ENCODE measurements at places on chromosomes 2 and 18.

- DNase-seq: no peak
These were observed 14.3 kb downstream of the MALL start for GRCh38 chr2:110101280-110101844.

GRCh38 chr2:225171350-225171749, 129.1 kb upstream of the DOCK10 start:
- DNase-seq: no peak

DNA sequence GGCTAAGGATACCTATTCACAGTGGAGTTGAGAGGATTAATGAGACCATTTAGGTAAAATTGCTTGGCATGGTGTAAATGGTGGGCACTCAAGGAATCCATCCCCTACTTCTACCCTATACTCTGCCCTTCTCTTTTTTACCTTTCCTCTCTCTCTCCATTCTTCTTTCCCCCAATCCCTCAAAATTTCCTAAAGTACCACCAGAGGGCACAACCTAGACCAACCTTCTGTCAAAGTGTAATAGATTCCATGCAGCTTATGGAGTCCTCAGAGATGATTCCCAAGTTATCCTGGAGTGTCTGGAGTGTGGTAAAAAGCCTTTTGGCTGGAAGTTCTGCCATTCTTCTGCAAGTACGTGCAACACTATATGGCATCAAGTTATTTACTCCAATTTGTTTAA, 33.0 kb upstream of the CCDC195 start:
- DNase-seq: no peak

GRCh38 chr2:200396781-200397242, 90.3 kb downstream of the SPATS2L start:
- no peak for DNase-seq

DNA sequence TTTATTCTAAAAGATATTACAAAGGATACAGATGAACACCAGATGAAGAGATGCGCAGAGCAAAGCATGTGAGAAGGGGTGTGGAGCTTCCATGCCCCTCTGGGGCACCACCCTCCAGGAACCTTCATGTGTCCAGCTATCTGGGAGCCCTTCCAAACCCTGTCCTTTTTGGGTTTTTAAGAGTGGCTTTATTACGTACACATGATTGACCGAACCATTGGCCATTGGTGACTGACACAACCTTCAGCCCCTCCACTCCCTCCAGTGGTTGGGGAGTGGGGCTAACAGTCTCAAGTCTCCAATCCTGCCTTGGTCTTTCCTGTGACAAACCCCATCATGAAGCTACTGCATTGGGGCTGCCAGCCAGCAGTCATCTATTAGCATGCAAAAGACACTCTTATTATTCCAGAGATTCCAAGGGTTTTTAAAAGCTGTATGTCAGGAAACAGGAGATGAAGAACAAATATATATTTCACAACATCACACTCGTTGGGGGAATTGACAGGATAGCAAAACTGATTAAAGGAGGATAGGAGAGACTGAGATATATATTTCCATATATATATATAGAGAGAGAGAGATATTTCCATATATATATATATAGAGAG, 19.4 kb downstream of the IL1B start:
- DNase-seq: no peak

- no peak for DNase-seq
These were observed 60.6 kb upstream of the HS6ST1 start for GRCh38 chr2:128379021-128380015.

GRCh38 chr2:102154946-102155702, 12.6 kb downstream of the IL1R1 start:
- no peak for DNase-seq
